ENCODE measurements at places on chromosomes 5 and 9.

- peak; percentile 59 for DNase-seq
Observed at GRCh38 chr5:34667705-34668104, 11.6 kb downstream of the RAI14 start.

DNA sequence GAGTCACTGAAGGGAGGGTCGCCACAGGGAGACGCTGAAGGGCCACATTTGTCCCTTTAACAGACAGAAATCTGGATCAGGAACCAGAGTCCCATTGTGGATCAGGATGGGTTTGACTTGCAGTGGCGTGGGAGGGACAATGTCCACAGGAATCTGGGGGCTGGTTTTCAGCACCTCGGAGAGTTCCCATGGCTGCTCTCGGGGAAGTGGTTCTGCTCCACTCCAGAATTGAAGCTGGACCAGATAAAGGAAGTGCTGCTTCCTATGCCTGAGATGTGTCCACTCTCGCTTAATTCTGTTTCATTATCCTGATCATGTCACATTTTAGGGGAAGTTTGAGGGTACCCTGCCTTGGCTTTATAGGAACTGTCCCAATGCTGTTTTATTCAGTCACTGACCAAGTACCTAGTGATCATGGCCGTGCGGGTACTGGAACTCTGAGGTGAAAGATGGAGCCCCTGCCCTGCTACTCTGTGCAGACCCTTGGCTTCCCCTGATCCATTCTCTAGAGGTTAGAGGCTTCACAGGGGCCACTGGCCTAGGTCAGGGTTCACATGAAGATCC lies 28.7 kb downstream of the ENHO start:
- DNase-seq = peak; percentile 31

GRCh38 chr5:67405755-67406154 lies 209.2 kb upstream of the CD180 start:
- no peak for DNase-seq

GRCh38 chr5:157845914-157846598 lies 12.9 kb downstream of the CLINT1 start:
- DNase-seq = no peak

- DNase-seq = no peak
Observed at GRCh38 chr5:51604324-51604723, 221.1 kb downstream of the ISL1 start.

- DNase-seq = no peak
Observed at GRCh38 chr5:54463713-54464112, 8.2 kb downstream of the HSPB3 start.

DNA sequence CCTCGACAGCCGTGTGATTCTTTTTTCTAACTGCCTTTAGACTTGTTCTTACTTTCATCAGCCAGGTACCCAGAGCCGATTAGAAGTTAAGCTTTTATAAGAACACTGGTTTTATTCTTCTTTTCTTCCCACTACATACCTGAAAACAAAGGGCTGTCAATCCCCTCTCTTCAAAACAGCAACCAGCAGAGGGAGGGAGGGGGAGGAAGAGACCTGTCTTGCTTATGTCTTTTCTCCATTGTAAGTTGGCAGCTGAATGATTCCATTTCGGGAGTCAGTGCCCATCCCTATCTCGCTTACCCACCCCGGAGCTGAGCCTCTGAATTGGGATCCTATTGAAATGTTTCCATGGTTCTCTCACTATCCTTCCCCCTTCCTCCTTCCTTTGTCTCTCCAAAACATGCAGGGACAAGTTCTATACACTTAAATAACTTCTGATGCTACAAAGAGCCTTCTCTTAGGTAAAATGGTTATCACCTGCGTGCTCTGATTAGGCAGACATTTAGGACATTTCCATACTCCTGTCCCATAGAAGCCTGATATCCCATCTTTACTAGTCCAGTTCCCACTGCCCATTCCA lies 83.9 kb upstream of the WWC1 start:
- no peak for DNase-seq

DNA sequence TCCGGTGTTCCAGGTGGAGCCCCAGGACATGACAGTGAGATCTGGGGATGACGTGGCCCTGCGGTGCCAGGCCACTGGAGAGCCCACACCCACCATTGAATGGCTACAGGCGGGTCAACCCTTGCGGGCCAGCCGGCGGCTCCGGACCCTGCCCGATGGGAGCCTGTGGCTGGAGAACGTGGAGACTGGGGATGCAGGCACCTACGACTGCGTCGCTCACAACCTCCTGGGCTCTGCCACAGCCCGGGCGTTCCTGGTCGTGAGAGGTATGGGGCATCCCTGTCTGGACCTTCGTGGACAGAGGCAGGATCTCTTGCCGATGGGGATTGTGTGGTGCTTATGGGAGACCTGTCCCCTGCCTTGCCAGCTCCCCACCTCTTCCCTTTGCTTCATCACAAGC lies 26.0 kb upstream of the ASS1 start:
- DNase-seq = no peak

DNA sequence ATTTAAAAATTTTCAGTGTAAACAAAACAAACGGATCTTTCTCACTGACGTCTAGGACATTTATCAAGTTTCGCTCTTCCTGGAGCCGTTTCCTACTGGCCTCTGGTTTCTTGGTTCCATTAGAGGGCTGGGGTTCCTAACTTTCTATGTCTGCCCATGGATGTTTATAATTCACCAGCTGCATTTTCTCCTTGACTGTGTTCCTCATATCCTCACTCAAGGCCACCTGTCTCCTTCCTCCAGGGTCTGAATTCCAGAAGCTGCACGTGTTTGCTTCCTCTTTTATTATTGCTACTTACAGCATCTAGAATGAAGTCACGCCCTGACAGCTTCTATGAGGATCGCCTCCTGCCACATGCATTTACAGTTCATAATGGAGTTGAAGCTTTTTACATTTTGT lies 74.1 kb upstream of the BASP1 start:
- no peak for DNase-seq

DNA sequence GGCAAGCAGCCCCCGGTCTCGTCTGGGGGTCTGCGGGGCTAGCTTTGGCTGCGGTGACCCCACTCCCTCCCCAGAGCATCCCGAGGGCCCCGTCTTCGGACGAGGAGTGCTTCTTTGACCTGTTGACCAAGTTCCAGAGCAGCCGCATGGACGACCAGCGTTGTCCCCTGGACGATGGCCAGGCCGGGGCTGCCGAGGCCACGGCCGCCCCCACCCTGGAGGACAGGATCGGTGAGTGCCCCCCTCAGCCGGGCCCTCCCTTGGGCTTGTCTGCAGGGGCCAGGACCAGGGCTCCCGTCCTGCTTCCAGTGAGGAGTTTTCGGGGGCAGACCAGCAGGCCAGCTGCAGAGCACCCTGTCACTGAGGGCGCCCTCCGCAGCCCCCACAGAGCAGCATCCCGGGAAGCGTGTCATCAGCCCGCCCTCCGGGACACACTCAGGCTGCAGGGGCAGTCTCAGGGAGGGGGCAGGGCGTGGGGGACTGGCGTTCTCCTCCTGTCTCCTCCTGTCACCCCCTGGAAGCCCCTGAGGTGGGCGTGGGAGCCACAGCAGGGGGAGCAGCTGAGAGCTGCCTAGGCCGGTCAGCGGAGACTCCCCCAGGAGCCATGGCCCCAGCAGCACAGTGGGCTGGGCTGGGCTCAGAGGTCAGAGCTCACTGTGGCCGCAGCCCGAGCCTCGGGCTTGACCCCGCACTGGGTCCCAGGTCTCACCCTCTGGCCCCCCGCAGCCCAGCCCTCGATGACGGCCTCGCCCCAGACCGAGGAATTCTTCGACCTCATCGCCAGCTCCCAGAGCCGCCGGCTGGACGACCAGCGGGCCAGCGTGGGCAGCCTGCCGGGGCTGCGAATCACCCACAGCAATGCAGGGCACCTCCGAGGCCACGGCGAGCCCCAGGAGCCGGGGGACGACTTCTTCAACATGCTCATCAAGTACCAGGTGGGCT lies 7.7 kb downstream of the DNLZ start:
- DNase-seq = no peak

DNA sequence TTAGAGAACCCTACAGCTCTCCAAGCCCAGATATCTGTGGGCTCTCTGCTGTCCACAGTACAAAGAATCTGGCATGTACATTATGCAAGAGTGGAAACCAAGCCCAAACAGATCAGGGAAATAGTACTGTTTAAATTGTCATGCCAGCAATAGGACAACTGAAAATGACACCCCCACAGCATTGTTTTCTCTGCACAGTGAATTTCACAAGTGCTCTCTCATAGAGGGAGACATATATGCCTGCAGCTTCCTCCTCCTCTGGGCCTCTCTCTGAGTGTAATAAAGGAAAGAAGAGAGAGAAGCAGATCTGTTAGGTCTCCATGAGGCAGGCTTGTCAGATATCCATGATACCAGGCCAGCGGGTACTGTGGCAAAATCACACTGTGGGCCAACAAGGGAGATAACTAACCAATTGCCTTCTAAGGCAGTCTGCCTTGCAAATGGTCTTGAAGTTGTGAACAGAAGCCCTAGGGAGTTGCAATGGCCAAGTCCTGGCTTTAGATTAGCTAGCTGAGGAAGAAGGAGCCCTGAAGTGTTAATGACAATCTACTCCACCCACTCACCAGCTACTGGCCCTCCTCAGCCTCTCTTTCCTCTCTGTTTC lies 54.4 kb upstream of the JMY start:
- no peak for DNase-seq

DNA sequence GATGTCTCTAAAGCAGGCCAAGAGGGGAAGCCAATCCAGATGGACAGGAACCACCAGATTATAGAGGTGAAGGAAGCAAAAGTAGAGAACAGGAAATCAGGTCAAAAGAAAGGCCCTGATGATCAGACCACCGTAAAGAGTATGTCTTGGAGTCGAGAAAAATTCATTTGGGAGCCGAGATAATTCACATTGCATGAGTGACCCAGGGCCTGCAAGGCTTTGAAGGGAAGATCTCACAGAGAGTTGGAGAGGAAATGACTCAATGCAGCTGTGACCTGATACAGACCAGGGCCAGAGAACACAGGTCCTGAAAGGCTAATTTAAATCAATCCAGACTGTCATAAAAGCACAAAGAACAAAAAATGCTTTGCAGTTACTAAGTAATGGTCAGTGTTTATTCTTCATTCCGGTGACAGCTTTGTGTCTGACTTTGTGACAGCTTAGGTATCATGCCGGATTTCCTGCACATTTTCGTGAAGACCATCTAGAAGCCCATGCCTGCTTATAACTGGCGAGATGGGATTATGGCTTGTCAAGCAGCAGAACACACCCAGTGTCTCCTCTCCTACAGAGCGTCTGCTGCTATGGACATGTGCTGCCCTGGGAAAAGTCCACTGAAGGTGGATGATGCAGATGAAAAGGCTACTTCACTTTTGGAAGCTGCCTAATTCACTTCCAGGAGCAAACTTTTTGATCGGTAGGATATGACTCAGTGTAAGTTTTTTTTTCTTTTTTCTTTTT lies 5.8 kb upstream of the ACTBL2 start:
- DNase-seq = peak; percentile 80

DNA sequence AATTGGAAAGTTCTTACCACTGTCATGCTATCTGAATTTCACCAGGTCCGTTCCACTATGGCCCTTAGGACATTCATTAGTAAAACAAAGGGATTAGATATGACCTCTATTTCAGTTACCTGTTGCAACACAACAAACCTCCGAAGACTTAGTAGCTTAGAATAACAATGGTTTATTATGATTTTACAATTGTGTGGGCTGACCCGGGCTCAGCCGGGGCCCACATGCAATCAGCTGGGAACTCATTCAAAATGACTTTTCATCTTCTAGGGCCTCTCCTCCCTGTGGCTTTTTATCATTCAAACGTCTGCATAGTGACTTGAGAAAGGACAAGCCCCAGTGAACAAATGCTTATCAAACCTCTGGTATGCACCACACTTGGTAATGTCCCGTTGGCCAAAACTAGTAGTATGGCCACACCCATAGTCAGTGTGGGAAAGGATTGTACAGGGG lies 2.3 kb upstream of the FBXW11 start:
- peak; percentile 76 for DNase-seq

DNA sequence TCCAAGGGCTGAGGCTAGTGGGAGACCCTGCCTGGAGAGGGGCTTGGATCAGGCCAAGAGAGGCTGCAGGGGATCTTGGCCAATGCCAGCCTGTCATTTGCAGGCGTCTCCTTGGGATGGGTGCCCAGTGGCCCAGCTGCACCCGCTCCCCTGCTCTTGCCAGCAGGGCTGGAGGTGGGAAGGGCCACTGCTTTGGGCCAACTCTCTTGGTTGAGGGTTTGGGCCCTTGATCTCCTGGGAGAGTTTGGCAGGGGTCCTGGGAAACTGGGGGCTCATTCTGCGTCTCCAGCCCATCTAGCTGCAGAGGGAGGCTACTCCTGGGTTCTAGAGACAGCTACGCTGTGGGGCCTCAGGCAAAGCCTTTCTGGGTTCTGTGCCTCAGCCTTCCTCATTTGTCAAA lies 10.5 kb downstream of the PSD2 start:
- no peak for DNase-seq

GRCh38 chr5:93100976-93101375 lies 480.0 kb downstream of the NR2F1-AS1 start:
- peak; percentile 35 for DNase-seq

GRCh38 chr5:81579262-81579924 lies 171.5 kb downstream of the SSBP2 start:
- no peak for DNase-seq

GRCh38 chr9:36037549-36038122 lies 923 bp downstream of the RECK start:
- DNase-seq = no peak

- DNase-seq = peak; percentile 92
Observed at GRCh38 chr9:111959468-111960359, 63.1 kb downstream of the UGCG start.

DNA sequence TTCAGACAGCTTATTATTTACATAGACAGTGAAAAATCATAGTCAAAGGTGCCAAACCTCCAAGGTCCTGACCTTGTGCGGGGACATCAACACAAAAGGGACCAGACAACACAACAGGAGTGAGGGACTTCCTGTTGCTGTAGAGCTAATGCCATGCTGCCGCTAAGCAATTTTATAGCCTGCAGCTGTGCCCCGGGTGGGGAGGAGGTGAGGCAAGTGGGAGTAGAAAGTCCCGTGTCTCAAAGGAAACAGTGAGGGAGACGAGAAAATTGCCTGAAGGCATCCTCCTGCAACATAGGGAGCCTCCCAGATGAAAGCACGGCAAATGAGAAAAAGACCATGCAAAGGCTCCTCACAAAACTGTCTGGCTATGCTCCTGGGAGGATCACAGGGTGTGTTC lies 58.8 kb downstream of the CAAP1 start:
- DNase-seq = no peak

- no peak for DNase-seq
Observed at GRCh38 chr9:7899753-7900152, 100.2 kb upstream of the DMAC1 start.

DNA sequence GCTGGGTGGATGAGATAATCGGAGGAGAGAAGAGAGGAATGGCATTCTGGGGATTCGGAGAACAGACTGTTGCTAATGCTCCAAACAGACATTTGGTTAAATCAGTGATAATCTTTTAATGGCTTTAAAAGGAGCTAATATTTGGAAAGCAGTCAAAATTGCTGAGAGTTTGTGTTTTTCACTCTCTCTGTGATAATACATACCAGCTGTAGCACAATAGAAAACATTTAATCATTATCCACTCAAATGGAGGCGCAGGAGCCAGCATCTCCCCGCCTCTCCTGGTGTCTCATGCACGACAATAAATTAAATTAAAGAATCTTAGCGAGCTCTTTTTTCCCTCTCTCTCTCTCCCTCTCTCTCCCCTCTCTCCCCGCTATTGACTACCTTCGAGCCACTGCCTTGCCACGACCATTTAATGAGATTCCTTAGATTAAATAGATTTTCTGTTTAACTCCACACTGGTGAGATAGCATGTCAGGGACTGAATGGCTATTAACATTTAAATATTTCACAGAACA lies 268.6 kb upstream of the MVB12B start:
- no peak for DNase-seq

- DNase-seq = peak; percentile 10
Observed at GRCh38 chr5:158816011-158816696, 283.6 kb downstream of the EBF1 start.

GRCh38 chr5:154892369-154892771 lies 33.9 kb downstream of the CNOT8 start:
- DNase-seq = no peak

GRCh38 chr5:33362915-33363314 lies 77.8 kb upstream of the TARS1 start:
- DNase-seq = peak; percentile 73
